ENCODE measurements at places on chromosomes 1 and 21. TPM values are rescaled to one million over a fixed set of nuclear protein-coding genes. Genes with fewer than 3 reads are reported as not detected.

EXO5 gene
- 15.8 TPM for total RNA-seq

CFAP141 gene
- total RNA-seq: not detected

MTARC1 gene
- total RNA-seq: 13.1 TPM

CASZ1 gene
- total RNA-seq: 58.1 TPM

LIX1L gene
- 45.5 TPM for total RNA-seq

OR10X1 gene
- total RNA-seq: not detected
